IPS DF 6.9 (cell line): ENCODE measurements at places on chromosomes 2 and 18.

DNA sequence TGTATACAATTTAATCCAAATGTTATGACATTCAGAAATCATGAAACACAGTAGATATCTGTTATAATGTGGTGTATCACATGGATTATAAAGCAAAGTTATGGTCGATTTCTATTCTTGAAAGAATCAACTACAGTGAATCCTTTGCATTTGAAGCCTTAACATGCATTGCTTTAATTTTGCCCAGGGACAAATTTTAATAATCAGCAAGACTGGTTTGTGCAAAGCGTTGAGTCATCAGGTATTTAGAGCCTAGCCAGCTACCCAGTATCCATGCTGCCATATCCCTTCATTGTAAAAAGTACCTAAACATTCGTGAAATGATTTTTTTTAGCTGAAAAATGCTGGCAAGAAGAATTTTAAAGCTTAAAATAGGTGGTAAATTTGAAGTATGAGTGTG is 8.9 kb upstream of the SPDYA start:
- DNase-seq = no peak

DNA sequence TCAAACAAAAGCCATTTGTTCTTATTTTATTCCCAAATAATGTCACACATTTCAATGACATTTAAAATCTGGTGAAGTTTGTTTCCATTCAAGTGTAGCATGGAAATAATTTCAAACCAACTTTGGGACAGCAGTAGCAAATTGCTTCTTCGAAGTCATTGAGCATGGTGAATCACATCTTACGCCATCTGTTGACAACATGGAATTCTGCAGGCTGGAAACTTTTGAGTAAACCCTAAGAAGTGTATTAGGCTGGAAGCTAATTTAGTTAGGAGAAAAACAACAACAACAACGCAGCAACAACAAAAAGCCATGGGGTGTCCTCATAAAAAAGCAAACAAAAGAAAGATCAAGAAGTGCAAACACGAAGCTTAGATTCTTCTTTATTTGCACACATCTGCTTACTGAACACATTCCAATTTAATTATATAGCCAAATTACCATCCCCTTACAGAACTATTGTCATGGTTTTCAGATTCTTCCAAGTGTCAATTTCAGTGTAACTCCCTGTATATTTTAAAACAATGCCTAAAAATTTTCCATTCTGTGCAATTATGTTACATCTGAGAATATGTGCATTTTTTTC is 659.0 kb upstream of the CDH7 start:
- peak; percentile 27 for DNase-seq

GRCh38 chr2:177010146-177010545 is 202.4 kb upstream of the HNRNPA3 start:
- DNase-seq = no peak

DNA sequence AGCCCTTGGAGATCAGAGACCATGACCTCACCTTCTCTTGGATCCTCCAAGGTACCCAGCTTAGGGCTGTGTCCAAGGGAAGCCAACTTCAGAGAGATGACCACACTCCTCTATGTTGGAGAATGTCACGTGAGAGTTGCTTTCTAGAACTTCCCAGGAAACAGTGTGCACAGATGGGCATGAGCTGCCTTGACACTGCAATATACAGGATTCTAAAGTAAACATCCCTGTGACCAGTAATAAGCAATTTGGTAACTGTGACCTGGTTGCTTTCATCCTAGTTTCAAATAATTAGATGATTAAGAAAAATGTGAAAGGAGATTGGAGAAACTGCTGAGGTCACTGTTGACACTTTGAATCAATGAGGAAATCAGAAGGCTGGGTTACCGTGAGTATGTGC is 181.1 kb upstream of the EPAS1 start:
- no peak for DNase-seq

GRCh38 chr2:217370391-217370790 is 510.5 kb upstream of the TNP1 start:
- no peak for DNase-seq

- no peak for DNase-seq
Observed at GRCh38 chr2:241774419-241775222, 2.0 kb upstream of the GAL3ST2 start.

DNA sequence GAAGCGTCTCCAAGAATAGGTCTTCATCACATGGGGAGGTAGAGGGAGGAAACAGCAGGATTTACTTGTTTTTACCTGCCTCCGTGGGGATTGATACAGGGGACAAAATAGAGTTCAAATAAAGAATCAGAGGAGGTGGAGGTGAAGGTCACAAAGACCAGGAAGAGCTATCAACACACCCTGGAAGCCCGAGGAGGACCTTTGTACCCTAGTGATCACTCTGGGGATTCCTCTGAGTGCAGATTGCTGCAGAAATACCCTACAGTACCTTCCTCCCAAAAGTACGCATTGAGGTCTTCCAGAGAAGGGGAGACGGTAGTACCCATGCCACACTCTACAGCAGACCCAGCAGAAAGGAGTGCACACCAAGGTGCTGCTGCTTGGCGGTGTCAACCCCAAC is 44.9 kb downstream of the OSR1 start:
- DNase-seq = no peak

- DNase-seq = no peak
Observed at GRCh38 chr2:67212203-67212602, 184.9 kb upstream of the ETAA1 start.

DNA sequence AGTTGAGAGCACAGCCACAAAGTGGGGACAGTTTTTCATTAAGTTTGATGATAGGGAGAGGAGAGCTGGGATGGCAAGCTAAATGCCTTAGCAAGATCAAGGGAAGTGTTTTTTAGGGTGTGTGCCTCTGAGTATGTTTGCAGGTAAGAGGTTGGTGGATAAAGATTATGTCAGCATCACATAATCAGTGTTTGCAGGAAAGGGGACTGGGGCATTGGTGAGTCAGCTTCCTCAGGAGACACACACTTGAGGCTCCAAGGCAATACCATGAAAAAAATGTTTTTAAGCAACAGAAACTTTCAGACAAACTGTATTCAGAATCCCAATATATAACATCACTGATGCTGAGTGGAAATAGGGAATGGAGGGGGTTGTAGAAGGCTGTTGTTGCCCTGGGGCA is 25.4 kb upstream of the DTNB start:
- no peak for DNase-seq

GRCh38 chr2:16615246-16615645 is 50.4 kb downstream of the CYRIA start:
- DNase-seq = no peak

- DNase-seq = no peak
Observed at GRCh38 chr18:63773551-63773950, 1.7 kb upstream of the SERPINB7 start.

GRCh38 chr2:96800061-96801004 is 15.7 kb upstream of the CNNM3 start:
- DNase-seq = no peak

DNA sequence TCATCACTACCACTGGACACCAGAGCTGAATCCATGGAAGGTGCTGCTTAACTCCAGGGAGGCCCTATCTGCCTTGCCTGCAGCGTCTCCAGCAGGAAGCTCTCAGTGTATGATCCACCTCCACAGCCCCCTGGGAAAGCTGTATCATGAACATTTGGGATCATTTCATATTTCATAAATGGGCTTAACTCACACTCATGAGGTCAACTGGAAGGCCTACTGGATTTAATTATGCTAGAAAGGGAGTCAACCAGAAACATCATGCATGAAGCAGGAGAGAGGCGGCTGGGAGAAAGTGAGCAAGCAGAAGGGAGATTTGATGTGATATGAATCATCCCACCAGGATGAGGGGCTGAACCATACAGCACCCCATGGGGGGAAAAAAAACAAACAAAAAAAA is 537.7 kb downstream of the TNS1 start:
- DNase-seq = no peak

- no peak for DNase-seq
Observed at GRCh38 chr2:235721625-235722024, 227.8 kb downstream of the AGAP1 start.

DNA sequence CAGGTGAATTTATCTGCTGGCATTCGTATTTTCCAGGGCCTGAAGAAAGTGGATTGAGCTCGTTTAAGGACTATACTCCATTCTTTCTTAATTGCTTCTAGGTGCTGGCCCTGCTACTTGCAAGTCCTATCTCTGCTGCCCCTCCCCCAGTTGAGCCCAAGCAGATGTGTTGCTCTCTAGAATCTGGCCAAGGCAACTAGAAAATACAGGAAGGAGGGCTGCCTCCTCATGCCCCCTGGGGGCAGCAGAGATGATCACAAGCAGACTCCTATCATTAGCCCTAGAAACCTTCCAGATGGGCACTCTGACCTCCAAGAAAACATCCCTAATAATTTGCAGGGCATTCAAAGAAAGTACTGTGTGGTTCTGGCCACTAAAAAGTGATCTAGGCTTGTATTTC is 72.5 kb upstream of the CYP26B1 start:
- peak; percentile 67 for DNase-seq

DNA sequence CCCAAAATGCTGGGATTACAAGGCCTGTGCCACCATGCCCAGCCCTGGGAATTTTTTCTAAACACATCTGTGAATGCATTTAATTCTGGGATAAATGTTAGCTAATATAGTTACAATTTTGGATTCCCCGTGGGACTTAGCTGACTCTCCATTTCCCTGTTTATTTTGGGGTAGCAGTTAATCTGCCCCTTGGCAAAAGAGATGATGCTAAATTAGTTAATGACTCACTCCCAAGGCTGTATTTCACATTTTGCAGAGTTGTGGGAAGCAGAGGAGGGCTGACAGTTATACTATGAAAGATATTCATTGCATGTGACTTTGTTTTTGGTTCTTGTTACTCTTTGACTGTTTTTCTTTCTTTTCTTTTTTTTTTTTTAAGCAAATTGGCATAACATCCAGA is 3.2 kb downstream of the MTHFD2 start:
- DNase-seq = no peak

GRCh38 chr2:32910883-32911598 is 35.7 kb upstream of the LTBP1 start:
- no peak for DNase-seq

GRCh38 chr2:237624565-237624964 is 2.8 kb upstream of the LRRFIP1 start:
- DNase-seq = no peak

- DNase-seq = no peak
Observed at GRCh38 chr2:56522605-56523089, 338.9 kb downstream of the CCDC85A start.

DNA sequence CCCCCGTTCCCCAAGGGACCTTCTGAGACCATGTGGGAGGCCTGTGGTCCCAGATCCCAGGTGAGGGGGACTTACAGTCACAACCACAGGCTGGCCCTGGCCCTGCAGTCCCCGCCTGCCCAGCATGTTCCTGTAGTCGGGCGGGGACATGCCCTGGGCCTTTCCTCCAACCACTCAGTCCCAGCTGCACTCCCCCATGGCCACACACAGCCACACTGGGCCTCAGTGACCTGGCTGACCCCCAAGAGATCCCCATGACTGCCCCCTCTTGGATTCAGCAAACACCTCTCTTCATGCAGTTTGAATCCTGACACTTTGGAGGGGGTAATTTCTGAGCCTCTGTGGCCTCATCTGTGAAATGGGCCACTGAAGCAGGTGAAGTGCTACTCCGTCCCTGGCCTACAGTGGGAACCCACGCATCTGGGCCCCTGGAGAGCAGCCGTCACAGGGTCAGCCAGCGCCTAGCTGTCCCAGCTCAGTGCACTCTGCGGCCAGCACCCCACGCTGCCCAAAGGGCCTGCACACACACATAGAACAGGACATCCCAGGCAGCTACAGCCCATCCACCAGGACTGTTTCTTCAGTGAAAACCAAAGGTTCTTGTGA is 12.7 kb upstream of the ARHGEF4 start:
- no peak for DNase-seq

DNA sequence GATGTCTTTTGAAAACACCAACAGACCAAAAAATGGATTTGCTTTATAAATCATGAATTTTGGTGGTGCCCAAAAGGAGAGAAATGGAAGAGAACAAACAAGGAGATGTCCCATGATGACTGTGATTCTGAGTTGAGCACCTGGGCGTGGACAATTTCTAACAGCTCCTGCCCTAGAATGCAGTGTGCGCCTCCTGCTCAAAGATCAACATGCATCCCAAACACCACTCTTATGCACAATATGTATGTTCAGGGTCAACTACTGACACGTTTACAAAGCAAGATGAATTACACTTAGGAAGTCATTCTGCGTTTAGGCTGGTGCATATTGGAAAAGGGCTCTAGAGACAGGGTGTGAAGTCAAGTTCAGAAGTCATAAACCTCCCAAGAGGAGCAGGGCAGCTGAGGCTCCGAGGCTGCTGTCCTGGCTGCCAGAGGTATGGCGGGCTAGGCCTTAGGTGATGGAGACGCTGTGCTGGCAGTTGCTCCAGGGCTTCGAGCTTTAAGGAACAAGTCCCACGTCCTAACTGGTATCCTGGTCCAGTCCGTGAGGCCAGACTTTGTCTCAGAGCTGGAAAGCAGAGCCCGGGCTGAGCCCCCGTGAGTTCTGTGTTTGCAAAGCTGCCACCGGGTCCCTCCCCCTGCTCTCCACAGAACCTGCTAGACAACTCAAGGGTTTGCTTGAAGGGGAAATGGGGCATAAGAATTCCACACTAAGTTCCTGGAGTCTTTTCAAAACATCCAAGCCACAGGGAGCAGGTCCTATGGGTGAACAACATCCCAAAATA is 74.0 kb downstream of the ZNF516 start:
- DNase-seq = no peak

GRCh38 chr2:3899536-3900155 is 196.3 kb downstream of the DCDC2C start:
- no peak for DNase-seq

DNA sequence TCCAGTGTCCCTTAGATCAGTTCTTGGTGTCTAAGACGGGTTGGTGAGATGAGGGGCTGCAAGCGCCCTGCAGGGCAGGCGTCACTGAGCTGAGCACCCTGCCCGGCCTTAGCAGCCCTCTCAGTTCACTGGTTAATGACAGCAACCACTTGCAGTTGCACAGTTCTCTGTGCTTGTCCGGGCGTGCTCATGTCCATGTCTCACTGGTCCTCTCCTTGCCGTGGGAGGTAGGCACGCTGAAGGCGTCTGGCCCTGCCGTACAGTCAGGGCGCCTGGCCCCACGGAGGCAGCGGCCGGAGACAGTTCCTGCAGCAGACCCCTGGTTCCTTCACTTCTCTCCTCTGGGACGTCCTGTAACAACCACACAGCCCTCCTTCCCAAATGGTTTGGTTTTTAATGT is 75.3 kb downstream of the ARHGEF4 start:
- no peak for DNase-seq

DNA sequence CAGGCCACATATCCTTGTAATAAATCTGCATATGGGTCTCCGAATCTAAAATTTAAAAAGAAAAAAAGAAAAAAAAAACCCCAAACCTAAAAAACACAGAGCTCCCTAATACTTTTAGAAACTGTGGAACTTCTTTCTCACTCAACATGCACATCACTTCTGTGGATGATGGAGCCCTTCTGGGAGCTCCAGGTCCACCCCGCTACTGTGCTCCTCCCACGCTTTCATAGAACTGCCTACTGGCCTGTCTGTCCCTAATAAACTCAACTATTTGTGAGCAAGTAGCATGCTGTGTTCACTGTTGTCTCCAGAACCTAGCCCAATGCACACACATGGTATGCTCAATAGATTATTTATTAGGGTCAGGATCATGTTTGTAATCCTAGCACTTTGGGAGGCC is 83.1 kb upstream of the FZD5 start:
- no peak for DNase-seq
